Motor neuron (in vitro differentiated cells): ENCODE measurements at places on chromosomes 1 and 21. TPM values are rescaled to one million over a fixed set of nuclear protein-coding genes. Genes with fewer than 3 reads are reported as not detected.

DNA sequence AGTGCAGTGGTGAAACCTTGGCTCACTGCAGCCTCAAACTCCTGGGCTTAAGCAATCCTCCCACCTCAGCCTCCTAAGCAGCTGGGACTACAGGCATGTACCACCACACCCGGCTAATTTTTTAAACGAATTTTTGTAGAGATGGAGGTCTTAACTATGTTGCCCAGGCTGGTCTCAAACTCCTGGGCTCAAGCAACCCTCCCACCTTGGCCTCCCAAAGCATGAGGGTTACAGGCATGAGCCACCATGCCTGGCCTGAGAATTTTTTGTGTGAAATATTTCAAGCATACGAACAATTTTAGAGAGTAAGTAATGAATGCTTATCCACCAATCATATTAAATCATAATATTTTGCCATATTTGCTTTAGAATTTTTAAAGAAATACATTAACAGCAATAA lies 51.6 kb downstream of the MROH9 start:
- no peak for ATAC-seq

GRCh38 chr1:33468531-33468930 lies 3.9 kb upstream of the ZSCAN20 start:
- ATAC-seq: no peak

DNA sequence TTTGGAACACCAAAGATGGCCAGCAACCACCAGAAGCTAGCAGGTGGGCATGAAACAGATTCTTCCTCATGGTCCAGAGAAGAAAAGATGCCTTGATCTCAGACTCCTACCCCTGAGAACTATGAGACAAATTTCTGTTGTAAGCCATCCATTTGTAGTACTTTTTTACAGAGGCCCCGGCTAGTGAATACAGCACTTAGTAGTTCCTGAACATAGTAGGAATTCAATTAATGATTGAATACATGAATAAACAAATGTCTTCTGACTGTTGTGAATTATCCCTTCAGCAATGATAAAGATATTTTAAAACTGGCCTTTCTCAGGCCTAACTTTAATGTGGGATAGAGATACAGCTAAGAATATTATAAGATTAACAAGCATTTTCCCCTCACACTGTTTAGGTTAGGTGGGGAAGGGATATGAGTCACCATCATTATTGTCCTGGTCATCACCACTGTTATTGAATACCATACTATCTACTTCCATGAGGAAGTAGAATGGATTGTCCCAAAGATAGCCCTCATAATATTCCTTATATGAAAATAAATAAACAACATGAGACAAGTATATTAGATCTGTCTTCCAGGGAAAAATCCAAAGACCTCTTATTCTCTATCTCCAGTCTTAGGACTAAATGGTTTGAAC lies 51.4 kb downstream of the ADCY10 start:
- no peak for ATAC-seq

GRCh38 chr1:247338723-247339275 lies 7.1 kb upstream of the ZNF496 start:
- no peak for ATAC-seq

GRCh38 chr1:93699049-93699384 lies 17.4 kb upstream of the BCAR3 start:
- no peak for ATAC-seq

DNA sequence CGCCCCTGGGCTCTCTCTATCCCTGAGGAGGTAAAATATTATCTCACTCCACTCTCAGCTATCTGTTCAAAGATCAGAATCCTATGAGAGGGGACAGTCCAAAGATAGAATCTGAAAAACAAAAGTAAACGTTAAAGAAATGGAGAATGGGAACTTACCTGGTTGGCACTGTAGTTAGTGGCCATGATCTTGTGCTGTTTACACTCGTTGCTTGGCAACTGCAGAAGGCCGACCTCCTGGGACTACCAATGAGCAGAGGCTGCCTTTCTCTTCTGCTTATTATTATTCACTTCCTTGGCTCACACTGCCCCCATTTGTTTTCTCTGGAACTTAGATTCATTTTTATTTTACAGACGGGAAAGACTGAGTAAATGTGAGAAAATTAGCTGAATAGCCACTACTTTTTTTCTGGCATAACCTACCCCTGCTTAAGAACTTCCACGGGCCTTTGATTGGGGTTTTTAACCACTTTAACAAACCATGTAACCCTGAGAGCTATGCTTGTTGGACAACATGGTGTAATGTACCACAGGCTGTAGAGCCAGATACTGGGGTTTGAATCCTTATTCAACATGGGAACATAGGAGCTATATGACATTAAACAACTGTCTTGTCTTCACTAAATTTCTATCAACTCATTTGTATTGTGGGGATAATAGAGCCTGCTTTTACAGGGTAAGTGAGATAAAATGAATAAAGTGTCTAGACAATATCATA lies at the start of gene CFAP126:
Gene CFAP126, minus strand, starts transcription at position 193 of the 717 bp plus-strand sequence. Its CDS starts 8 bp downstream, at position 185.
- ATAC-seq: peak; percentile 100

DNA sequence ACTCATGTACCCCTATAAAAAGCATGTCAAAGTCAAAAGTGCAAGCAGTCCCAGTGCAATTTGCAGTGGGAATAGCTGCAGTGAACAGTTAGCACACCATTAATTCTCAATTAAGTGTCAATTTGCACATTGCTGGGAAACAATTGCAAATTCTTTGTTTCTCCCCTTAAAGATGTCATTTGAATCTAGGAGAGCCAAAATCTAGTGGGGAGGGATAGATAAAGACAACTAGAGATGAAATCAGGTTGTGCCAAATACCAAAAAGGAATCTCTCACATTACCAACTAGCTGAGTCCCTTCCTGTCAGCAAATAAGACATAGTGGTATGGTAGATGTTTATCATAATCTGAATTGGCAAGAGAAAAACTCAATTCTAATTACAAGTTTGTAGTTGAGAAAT lies 330.7 kb downstream of the NUF2 start:
- no peak for ATAC-seq

DNA sequence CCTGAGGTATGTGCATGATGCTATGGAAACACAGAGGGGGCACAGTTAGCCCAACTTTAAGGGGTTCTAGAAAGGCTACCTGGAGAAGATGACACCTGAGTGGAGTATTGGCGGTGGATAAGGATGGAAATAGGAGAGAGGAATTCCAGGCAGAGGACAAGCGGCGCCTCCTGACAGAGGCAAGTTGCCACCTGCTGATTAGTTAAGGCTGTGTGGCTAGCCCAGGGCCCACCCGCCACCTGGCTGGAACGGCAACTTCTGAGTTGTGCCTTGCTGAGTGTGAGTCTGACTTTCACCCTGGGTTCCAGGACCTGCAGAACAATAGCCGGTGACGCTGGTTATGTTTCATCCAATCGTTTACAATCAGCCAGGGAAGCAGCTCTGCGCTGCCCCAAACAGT lies 126.9 kb upstream of the LMO4 start:
- no peak for ATAC-seq

DNA sequence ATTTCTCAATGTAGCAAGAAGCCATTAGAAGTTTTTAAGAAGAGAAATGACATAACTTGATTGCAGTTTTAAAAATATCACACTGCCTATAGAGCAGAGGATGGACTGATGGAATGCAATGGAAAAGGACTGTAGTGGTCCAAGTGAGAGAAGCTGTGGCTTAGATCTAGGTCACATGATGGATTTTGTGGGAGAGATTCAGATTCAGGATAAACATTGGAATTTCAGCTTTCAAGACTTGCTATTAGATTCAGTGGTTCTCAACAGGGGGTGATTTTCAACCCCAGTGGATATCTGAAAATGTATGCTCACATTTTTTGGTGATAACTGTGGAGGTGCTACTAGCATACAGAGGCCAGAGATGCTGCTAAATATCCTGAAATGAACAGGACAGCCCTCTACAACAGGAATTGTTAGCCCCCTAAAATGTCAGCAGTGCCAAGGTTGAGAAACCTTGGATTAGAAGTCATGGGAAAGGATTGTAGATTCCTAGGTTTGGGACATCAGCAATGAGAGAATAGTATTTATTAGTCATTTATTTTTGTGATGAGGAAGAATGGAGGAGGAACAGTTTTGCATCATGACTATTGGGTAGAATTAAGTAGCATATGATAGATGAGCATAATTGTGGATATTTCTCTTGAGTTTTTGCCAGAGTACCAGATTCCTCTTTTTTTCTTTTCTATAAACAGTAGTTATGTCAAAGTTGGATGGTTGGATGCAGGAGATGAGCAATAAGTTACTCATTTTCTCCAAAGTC lies 30.1 kb upstream of the KCNK2 start:
- no peak for ATAC-seq

DNA sequence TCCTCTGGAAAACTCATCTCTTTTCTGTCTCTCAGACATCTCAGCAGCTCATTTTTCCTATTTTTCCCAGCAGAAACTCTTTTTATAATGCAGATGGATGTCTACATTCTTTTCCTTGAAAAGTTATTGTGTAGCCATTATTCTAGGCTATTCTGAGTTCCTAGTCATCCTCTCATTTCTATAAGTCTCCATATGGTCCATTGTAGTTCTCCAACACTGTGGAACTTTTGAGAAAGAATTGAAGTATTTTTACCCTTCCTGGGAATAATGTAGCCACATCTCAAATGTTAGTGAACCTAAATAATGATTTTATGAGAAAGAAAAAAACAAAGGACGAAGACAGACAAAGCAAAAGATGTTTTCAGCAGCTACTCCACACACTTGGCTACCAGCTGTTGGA lies 26.4 kb upstream of the GPR25 start:
- no peak for ATAC-seq

DNA sequence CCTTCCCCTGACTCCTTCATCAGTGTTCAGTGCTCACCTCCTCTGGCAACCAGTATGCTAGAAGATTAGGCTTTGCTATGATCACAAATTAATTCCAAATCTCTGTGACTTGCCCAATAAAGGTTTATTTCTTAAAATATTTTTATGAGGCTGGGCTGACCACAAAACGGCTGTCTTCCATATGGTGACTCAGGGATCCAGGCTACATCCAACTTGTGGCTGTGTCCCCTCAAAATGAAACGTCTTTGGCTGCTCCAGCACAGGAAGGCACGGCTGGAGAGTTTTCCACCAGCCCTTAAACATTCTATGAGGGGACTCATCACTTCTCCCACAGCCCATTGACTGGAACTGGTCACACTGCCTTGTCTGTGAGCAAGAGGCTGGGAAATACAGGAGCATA lies 131.5 kb downstream of the HUNK start:
- no peak for ATAC-seq

GRCh38 chr1:74571891-74572290 lies 59.5 kb upstream of the LRRC53 start:
- no peak for ATAC-seq

GRCh38 chr1:119327450-119328155 lies 41.0 kb upstream of the HAO2 start:
- ATAC-seq: peak; percentile 89

DNA sequence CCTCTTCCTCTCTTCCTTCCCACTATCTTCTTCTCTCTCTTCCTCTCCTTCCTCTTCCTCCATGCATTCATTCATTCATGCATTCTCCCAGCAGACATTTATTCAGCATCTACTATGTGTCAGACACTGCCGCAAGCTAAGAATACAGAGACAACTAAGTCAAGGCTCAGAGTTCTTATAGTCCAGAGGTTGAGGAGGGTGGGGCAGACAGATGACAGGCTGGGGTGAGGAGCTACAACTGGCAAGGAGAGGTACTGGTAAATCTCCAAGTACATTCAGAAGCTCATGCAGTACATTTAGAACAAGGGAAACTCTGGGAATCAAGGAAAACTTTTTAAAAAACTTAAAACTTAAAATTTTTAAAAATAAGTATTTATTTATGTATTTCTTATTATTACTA lies 56.4 kb upstream of the FMOD start:
- no peak for ATAC-seq

DNA sequence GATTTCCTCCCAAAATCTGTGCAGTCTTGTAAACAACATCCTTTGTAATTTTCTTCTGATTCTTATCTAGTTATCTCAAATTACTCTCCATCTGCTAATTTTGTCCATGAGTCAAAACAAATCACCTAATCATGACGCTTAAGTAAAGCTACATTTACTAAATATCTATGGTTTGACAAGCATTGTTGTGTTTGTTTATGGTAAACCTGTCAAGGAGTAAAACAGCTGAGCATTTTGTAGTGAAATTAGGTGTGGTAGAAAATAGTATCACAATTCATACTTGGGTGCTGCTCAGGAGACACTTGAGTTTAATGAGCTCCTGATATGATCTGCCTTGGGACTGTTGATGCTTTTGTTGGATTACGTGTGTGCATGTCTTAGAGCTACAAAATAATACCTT lies 11.6 kb downstream of the TIPRL start:
- no peak for ATAC-seq

GRCh38 chr1:65075123-65075976 lies 72.7 kb upstream of the AK4 start:
- peak; percentile 91 for ATAC-seq

Gene NBPF3
- 11.5 and 11.7 TPM in 2 replicates for total RNA-seq

Gene TCP10L
- total RNA-seq: 0.46 and 0.86 TPM in 2 replicates

Gene ZFP69B
- 4.1 and 6.9 TPM in 2 replicates for total RNA-seq

Gene LCE2B
- not detected in 2 replicates for total RNA-seq

Gene FCRL1
- total RNA-seq: not detected in 2 replicates

Gene CYP4Z1
- 0.05 TPM in 1 of 2 replicates, not detected in the other for total RNA-seq

Gene GPR3
- total RNA-seq: 2.6 TPM in 2 replicates
